ENCODE measurements at places on chromosomes 11 and 22. TPM values are rescaled to one million over a fixed set of nuclear protein-coding genes. Genes with fewer than 3 reads are reported as not detected.

GRCh38 chr11:124075841-124076651, 34.9 kb upstream of the OR10G7 start:
- no peak for DNase-seq

GRCh38 chr11:12729941-12730340, 55.7 kb downstream of the TEAD1 start:
- no peak for DNase-seq

GRCh38 chr22:28710107-28710506, 30.5 kb upstream of the TTC28 start:
- no peak for DNase-seq

DNA sequence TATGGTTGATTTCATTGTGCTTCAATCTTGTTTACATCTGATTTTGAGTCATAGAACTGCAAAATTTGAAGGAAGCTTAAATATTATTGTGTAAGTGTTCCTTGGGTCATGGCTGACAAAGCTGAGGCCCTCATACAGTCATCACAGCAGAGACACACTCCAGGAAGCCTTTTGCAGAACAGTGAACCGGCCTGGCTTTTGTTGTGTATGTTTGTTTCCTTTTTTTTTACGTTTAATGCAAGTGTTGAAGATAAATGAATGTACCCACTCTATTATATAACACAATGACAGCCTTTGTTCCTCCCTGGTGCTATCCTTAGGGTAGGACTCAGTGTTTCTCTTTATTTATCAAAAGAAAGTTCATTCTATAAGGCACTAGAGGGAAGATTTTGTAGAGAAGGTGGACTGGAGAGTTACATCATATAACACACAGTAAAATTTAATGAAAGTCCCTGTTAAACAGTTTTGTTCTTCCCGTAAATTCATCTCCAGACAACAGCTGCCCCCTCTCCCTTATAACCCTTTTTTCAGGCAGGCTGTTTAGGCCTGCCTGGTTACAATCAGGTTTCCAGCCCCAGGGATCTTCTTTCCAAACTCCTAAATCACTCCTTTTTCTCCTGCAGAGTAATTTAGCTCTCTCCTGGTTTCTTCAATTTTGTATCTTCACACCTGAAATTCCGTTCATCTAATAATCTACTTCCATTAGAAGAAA, 34.3 kb upstream of the CSTF3 start:
- DNase-seq: no peak

DNA sequence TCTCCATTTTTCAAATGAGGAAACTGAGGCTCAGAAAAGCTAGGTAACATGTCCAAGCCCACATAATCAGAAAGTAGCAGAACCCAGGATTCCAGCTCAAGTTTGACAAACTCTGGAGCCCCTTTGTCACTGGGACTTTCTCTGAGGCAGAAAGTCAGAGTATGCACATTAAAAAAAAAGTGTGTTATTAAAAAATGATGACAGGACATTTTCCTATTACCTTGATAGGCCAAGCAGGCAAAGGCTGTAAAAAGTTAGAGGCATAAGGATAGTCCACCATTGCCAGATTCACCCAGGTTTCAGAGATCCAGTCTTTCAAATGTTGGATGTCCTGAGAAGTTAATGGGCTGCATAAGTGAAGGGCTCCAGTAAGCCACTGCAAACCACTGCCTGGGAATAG, 51.4 kb downstream of the PRCP start:
- DNase-seq: no peak

DNA sequence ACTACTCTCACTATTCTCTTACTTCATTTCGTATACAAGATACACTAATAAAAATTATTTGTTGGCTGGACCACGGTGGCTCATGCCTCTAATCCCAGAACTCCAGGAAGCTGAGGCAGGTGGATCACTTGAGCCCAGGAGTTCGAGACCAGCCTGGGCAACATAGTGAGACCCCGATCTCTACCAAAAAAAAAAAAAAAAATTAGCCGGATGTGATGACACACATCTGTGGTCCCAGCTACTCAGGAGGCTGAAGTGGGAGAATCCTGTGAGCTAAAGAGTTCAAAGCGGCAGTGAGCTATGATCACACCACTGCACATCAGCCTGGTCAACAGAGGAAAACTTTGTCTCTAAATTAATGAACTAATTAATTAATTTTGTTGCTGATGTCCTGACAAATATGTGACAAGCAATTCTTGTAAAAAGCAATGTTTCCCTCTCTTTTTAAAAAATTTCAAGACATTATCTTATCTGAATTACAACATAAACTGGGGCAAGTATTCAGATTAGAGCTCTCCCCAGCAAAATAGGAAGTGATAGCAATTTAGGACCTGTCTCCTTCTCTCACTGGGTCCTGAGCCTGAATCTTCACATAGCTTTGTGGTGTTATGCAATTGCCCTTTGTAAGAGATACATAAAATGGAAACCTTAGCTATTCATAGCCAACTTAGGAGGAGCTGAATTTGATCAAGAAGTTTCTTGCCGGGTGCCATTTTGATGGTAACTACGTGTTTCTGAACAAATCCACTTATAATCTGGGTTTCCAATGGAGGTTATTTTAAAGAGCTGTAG, 17.6 kb upstream of the TMA7B start:
- DNase-seq: no peak

DNA sequence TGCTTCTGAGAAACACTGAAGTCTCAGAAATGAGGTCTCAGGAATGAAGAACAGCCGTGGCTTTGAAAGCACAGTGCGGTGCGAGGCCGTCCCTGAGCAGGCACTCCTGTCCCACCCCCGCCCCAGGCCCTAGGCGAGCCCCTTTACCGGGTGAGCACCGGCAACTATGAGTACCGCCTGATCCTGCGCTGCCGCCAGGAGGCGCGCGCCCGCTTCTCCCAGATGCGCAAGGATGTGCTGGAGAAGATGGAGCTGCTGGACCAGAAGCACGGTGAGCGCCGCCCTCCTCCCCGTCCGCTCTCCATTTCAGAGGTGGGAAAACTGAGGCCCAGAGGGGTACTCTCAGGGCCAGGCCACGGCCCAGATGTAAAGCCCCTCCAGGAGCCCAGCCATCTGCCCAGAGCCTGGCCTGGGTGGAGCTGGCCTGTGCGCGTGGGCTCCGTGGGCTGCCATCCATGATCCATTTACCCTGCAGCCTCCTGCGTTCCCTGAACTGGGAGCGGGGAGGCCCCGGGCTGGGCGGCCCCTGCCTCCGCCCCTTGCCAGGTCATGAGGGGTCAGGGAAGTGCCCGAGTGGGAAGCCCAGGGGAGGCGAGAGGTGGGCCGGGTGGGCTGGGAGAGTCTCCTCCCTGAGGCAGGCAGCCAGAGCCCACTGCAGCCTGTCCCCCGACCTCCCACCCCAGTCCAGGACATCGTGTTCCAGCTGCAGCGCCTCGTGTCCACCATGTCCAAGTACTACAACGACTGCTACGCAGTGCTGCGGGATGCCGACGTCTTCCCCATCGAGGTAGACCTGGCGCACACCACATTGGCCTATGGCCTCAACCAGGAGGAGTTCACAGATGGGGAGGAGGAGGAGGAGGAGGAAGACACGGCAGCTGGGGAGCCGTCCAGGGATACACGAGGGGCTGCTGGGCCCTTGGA, 9.5 kb downstream of the SLC16A8 start:
- DNase-seq: no peak

DNA sequence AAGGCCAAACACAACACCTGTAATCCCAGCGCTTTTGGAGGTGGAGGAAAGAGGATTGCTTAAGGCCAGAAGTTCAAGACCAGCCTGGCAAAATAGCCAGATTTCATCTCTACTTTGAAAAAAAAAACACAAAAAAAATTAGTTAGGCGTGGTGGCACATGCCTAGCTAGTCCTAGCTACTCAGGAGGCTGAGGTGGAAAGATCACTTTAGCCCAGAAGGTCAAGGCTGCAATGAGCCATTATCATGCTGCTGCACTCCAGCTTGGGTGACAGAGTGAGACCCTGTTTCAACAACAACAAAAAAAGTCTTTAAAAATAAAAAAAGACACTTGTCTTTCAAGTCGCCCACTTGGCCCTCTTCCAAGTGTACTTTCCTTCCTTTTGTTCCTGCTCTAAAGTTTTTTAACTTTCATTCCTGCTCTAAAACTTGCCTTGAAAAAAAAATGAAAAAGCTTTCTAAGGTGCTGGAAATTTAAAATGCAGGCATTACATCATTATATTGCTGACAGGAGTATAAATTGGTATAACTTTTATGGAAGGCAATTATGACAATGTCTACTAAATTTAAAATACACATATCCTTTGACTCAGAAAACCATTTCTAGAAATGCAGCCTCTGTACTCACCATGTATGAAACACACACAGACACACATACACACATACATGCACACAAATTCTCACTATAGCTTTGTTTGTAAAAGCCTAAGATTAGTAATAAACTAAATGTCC, 12.7 kb downstream of the LIPT2 start:
- no peak for DNase-seq

PDGFB gene
- 5.5 TPM for polyA plus RNA-seq

ART5 gene
- not detected for polyA plus RNA-seq

STK33 gene
- not detected for polyA plus RNA-seq

ELFN2 gene
- polyA plus RNA-seq: not detected

All from sigmoid colon (tissue), 7 donors.